Fibroblast of mammary gland (primary cell): ENCODE measurements at places on chromosomes 7 and 10.

DNA sequence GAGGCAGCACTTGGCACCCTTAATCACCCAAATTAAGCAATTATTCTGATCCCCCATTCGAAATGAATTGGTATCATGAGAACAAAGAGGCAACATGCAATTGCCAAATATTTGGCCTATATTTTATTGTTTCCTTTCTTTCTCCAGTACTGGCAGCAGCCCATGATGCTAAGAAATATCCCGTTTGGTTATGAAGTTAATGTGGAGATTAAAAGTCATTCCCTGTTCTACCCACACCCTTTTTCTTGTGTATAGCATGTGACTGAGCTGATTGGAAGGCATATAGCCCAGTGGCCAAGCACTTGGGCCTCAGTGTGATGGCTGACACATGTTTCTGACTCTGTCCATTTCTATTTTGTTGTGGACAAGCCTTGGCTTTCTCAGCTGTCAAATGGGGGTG is 692.3 kb upstream of the GALNT17 start:
- no peak for DNase-seq

DNA sequence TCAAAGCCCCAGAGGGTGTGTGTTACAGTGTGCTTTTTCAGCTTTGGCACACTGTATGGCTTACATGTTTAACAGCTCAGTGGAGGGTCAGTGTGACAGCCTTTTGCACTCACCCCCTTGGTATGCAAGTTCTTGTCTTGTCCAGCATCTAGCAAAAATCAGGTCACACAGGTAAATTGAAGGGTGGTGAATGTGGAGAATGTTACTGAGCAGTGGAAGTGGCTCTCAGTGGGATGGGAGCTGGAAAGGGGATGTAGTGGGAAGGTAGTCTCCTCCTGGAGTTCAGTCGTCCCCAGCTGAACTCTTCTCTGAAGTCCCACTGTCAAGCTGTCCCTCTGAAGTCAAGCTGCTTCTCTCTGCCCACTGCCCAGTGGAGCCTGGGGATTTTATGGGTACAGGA is 21.0 kb upstream of the C10orf90 start:
- no peak for DNase-seq

DNA sequence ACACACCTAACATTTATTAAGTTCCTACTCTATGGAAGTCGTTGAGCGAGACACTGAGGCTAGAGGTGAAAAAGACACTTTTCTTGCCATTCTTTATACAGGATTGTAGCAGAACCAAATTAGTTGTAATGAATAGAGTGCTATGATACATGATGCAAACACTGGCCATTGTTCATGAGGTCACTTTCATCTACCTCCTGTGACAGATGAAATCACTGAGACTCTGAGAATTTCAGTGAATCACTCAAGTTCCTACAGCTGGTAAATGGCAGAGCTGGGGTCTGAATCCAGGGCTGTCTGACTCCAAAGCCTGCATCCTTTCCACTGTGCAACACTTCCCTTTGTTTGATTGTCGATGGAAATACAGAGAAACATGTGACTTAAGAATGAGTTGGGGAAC is 657.6 kb downstream of the LRMDA start:
- DNase-seq, result no peak

GRCh38 chr7:42155584-42156290 is 81.3 kb downstream of the GLI3 start:
- DNase-seq, result no peak

- no peak for DNase-seq
These were observed 14.8 kb downstream of the PDAP1 start for GRCh38 chr7:99393355-99394187.

- DNase-seq, result no peak
These were observed 464.5 kb downstream of the ARL4A start for GRCh38 chr7:13151978-13152377.

- peak; percentile 79 for DNase-seq
These were observed 133.4 kb upstream of the CSTF2T start for GRCh38 chr10:51832652-51833383.
